ENCODE measurements at places on chromosomes 3 and 15. TPM values are rescaled to one million over a fixed set of nuclear protein-coding genes. Genes with fewer than 3 reads are reported as not detected.

The CILP gene
- total RNA-seq = 2.6 TPM

The KLF15 gene
- 103 TPM for total RNA-seq

The VEPH1 gene
- 1.7 TPM for total RNA-seq

The SLC6A1 gene
- 26.2 TPM for total RNA-seq

The C2CD4A gene
- under 0.01 TPM for total RNA-seq

The DPPA4 gene
- total RNA-seq = 3.1 TPM

The CACNA1D gene
- 18.9 TPM for total RNA-seq

The NR1I2 gene
- 3.2 TPM for total RNA-seq

The SLC28A1 gene
- 0.09 TPM for total RNA-seq

The ST8SIA2 gene
- not detected for total RNA-seq

GRCh38 chr3:150599611-150600297 lies 3.4 kb upstream of the SELENOT start:
- DNase-seq = no peak

- no peak for DNase-seq
Measured at GRCh38 chr3:21531909-21532308, 219.1 kb downstream of the ZNF385D start.

GRCh38 chr3:67517781-67518180 lies 136.6 kb downstream of the SUCLG2 start:
- no peak for DNase-seq

GRCh38 chr3:146152834-146153233 lies 8.2 kb downstream of the PLOD2 start:
- DNase-seq = no peak

GRCh38 chr15:88389120-88389519 lies 78.1 kb downstream of the MRPL46 start:
- no peak for DNase-seq

GRCh38 chr3:105315144-105315543 lies 51.6 kb upstream of the ALCAM start:
- no peak for DNase-seq

DNA sequence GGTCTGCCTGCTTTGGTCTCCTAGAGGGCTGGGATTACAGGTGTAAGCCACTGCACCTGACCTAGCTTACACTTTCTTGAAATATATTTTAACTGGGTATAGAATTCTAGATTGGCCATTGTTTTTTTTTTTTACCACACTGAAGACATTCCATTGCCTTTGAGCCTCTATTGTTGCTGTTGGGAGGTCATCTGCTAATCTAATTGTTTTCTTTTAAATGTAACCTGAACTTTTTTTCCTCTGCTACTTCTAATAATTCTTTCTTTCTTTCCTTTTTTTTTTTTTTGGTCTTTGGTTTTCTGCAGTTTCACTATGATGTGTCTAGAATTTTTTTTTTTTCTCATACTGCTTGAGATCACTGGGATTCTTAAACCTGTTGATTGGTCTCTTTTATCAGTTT lies 28.1 kb downstream of the ERICH6 start:
- DNase-seq = no peak

DNA sequence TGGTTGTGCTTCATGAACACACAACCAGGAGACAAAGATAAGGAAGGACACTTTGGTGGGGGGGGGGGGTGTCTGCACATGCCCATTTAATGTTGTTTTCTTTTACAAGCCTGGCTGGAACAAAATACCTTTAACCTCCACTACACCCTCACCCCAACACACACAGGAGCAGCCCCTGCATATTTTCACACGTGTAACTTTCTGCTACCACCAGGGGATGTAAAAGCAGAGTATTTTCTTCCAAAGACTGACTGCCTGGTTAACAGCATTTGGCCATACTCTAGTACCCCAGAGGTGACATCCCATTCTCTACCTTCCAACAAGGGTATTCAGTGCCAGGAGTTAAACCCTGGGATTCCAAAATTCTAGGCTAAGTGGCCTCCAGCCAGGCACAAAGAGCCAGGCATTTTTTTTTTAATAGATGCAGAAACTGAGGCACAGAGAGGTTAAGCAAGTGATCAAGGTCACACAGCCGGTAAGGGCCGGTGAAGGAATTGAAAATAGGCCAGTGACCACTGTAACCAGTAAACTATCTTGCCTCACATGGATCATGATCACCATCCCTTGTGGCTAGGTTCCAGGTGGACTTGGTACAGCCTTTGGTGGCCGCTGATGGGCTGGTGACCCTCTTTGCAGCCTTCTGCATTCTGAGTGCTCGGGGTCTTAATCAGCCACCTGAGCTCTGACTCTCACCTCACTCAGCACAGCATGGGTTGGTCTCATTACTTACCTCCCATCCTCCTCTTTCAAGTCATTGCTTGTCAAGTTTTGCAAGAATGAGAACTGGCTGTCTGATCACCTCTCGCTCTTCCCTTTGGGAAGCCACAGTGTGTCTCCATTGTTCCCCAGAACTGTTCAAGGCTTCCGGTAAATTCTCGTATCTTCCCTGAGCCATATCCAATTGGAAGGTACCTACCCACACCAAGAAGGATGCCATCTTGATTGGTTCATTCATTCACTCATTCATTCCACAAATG lies 20.4 kb downstream of the MAGI1 start:
- no peak for DNase-seq

- DNase-seq = no peak
Measured at GRCh38 chr3:59684766-59685165, 634.9 kb upstream of the CFAP20DC start.

- no peak for DNase-seq
Measured at GRCh38 chr15:94070356-94071295, 160.7 kb upstream of the MCTP2 start.

GRCh38 chr15:26736502-26737248 lies 36.2 kb downstream of the GABRB3 start:
- no peak for DNase-seq

- DNase-seq = no peak
Measured at GRCh38 chr3:193905541-193906396, 230.2 kb upstream of the HES1 start.

DNA sequence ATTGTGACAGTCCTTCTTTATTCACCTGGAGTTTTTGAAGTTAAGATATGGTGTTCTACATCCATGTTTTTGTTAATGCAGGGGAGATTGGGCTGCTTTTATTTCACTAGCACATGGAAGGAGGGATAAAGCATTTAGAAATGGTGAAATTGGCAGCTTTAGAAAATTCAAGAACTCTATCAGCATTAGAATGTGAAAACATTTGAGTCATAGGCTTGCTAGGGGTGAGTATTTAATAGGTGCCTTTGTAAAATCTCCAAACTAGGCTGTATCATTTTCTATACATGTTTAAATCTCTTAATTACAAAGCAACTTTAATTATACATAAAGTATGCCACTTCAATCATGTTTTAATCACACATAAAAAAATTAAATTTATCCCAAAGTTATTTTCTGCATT lies 12.9 kb downstream of the NLGN1 start:
- DNase-seq = no peak

DNA sequence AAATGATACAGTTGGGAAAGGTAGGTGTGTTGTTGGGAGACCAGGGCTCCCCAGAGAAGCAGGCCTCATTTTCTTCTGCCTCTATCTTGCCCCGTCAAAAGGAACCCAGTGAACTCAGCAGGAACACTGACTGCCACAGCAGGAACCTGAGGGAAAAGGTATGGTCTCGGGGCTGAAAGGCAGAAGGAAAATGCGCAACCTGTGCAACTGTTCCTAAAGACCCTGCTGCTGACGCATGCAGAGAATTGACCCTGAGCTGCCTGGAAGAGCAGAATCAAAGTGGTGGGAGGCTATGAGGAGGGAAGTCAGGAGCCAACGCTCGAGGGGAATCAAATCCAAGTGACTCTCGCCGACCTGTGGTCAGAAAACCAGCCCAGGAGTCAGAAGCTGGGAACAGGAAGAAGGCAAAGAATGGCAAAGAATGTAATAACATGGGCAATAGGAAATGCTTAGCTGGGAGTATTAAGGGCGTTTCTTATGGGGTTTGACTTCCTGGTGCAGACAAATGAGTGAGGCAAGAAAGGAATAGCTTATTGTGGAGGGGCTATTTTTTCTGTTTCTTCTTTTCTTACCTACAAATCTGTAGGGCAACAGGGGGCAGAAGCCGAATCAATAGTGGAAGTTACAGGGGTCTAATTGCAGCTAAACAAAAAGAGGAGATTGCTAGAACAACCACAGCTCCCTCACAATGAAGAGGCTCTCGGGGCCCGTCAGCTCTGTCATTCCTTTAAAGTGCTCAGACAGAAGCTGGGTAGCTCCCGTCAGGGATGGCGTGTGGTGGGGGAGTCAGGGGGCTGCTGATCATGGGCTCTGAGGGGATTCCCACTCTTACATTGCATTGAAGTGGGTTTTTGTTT lies 65.4 kb upstream of the DLG1 start:
- DNase-seq = no peak

- DNase-seq = no peak
Measured at GRCh38 chr15:88930579-88930978, 17.4 kb upstream of the MFGE8 start.

DNA sequence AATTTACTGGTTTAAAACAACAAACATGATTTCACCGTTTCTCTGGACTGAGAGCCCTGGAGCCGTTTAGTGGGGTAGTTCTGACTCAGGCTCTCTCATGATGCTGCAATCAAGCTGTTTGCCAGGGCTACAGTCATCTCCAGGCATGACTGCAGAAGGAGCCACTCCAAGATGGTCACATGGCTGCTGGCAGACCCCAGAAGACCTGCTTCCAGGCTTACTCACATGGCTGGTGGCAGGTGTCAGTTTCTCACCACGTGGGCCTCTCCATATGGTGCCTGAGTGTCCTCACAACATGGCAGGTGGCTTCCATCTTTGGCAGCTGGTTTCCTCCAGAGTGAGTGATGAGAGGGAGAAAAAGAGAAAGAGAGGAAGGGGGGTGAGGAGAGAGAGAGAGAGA lies 378.3 kb upstream of the RGMA start:
- no peak for DNase-seq

- no peak for DNase-seq
Measured at GRCh38 chr3:72582211-72582878, 265.9 kb downstream of the SHQ1 start.

DNA sequence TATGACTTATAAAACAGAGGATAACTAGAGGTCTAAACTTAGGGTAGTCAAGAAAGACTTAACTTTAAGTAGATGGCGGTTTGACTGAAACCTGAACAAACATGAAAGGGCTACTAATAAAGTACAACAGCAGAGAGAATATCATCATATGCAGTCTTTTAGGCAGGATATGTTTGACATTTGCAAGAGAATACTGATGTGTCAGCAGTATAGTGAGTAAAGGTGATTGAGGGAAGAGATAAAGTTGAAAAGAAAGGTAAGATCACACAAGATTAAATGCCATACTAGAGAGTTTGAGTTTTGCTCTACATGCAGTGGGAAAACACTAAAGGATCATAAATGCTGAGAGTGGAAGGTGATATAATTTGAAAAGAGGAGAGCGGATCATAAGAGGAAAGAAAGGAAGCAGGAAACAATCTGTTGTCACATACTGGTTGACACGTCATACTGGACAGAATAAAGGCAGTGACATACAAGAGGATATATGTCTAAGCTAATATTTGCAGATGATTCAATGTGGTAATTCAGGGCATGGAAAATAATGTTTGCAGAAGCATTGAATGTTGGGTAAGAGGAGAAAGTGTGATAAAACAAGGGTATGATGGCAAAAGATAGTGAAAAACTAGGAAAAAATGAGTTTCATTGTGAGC lies 223.0 kb downstream of the EPHA6 start:
- DNase-seq = no peak

DNA sequence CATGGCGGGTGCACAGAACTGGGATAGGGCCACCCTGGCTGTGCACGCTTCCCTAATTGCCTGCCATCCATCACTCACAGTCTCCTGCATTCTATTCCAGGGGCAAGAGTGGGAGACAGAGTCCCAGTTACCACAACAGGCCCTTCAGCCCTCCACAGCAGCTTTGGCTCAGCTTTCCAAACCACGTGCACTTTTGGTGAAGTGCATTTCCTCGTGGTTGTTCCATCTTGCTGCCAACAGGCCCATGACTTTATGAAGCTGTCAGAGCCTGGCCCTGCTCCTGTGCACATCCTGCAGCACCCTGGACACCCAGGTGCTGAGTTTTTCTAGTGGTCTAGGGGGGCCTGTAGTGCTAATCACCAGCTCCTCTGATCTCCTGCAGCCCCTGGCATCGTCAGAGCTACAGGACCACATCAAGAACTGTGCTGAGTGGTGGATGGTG lies 110.2 kb downstream of the ADCY5 start:
- DNase-seq = no peak

GRCh38 chr3:23646184-23646920 lies 159.4 kb upstream of the UBE2E1 start:
- DNase-seq = no peak
